ENCODE measurements at places on chromosomes 7 and 10.
A peak's percentile ranks its signal among the peaks of the same experiment; 100 is the strongest.

- DNase-seq = no peak
Observed at GRCh38 chr10:94101894-94102293, 108.2 kb downstream of the PLCE1 start.

GRCh38 chr10:76736392-76736791, 901.2 kb downstream of the KCNMA1 start:
- no peak for DNase-seq

DNA sequence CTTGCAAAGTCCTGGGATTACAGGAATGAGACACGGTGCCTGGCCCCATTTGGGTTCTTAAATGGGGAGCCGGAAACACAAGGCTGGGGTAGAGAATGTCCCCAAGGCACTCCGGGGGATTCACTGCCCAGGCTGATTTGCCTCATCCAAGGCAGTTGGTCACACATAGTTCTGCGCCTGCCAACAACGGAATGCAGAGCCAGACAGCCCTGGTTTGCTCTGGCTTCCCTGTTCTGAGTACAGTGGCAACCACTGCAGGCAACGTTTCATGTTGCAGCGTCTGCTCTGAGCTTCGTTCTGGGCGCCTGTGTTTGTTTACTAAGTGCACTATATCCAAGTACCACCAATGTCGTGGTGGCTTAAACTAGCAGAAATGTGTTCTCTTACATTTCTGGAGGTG, 61.7 kb upstream of the C1QL3 start:
- DNase-seq = no peak

- peak; percentile 66 for DNase-seq
Observed at GRCh38 chr7:26376175-26376917, 84.7 kb downstream of the SNX10 start.

GRCh38 chr10:112308125-112308502, 24.9 kb downstream of the TECTB start:
- DNase-seq = no peak
